WTC11 (cell line): ENCODE measurements at places on chromosomes 3 and 15. TPM values are rescaled to one million over a fixed set of nuclear protein-coding genes. Genes with fewer than 3 reads are reported as not detected.

DNA sequence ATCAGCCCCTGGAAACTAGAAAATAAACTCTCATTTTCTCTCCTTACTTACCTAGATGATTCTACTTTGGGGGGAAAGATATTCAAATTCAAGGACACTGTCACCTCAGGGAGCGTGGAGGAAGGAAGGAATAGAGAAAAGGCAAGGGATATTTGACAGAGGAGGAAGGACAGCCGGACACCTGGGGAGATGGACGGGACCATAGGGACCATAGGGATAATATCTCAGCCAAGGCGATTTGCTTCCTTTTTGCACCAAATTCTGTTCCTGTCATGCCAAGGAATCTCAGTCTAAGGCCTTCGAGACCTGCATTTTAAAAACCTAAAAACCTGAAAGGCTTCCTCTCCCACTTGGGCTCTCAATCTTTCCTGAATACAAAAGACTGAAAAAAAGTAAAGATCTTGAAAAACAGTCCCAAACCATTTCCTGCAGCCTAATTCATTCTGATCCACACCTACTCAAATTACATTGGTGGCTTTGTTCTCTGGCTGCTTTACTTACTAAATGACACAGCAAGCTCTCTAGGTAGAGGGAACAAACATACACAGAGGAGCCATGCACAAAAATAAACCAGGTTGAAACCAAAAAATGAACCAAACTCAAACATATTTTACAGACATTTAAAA, 73.9 kb upstream of the SLC24A5 start:
- no peak for DNase-seq

- DNase-seq, result no peak
Measured at GRCh38 chr3:139309061-139309591, 34.7 kb upstream of the MRPS22 start.

DNA sequence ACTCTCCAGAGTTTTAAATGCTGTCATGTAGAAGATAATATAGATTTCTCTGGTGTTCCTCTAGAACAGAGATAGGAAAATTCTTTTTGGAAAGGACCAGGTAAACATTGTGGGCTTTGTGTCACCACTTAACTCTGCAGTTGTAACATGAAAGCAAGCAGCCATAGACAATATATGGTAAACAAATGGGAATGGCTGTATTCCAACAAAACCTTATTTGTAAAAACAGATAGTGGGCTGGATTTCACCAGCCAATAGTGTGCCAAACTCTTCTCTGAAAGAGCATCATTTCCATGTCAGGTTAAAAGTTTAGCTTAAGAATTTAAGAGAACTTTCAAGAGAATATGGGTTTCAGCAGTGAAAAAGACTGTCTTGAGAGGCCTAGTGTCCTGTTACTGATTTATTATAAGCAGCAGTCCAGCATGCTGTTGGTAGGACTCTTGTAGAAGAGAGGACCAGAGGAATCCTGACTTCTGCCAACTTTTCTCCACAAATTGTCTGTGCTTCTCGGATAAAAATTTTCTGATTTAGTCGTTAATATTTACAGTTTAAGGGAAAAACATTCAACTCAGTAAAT, 107.7 kb downstream of the TCF12 start:
- DNase-seq, result no peak

- no peak for DNase-seq
Measured at GRCh38 chr15:62964251-62964650, 78.3 kb upstream of the TPM1 start.

- peak; percentile 64 for DNase-seq
Measured at GRCh38 chr15:29822684-29823459, 604 bp upstream of the TJP1 start.

DNA sequence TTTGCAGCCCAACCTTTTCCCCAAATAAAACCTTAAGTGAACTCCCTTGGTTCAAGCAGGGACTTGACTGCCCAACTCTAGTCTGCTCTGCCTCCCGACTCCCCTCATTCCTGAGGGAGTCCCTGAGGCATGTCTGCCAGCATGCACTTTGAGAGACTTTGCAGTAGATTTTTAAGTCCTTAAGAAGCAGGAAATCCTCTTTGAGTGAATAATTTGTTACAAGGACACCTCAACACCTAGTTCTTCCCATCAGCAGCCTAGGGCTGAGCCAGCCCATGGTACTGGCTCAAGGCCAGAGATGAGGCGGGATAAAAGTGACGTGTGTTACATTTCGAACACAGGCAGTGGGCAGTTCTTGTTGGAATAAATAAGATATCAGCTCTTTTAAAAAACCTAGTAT, 204.3 kb upstream of the SLC2A2 start:
- no peak for DNase-seq

DNA sequence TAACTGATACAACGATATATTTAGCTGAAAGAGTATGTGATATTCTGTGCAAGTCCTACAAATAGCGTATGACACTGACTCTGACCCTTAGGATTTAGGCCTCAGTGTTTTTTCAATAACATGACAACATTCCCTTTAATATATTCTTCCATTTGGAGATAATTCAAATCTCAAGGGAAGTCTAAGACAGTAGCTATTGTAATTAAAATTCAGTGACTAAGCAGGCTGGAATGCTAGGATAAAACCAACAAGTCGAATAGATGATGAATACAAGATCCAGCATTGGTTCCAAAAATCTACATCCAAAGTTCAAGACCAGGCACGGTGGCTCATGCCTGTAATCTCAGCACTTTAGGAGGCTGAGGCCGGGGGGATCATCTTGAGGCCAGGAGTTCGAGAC, 56.2 kb downstream of the QTRT2 start:
- no peak for DNase-seq

GRCh38 chr15:64754663-64755426, 20.5 kb downstream of the RBPMS2 start:
- DNase-seq, result no peak

ACP3 gene
- total RNA-seq, result 1.6 to 2.5 TPM (median 1.9 TPM) in 3 replicates

WDR5B gene
- 2.6 to 2.9 TPM (median 2.8 TPM) in 3 replicates for total RNA-seq

TLR9 gene
- total RNA-seq, result not detected in 3 replicates
